ELF-1 (cell line): ENCODE measurements at places on chromosomes 2 and 18.

DNA sequence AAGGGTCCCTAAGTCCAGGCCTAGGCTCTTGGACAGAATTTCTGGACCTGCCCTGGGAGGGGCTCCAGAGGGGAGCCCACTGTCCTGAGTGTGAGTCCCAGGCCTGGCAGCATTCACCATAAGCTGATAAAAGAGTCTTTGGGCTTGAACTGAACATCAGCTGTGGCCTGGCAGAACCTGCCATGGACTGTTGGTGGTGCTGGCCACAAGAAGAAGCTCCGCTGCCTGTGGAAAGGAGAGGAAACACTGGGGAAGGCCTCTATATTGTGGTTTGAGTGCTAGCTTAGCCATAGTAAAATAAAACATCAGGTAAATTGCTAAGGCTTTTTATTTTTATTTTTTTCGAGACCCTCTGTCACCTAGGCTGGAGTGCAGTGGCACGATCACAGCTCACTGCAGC lies 20.9 kb upstream of the BAZ2B start:
- no peak for DNase-seq

- DNase-seq, result no peak
Observed at GRCh38 chr18:45854036-45854586, 28.6 kb downstream of the SIGLEC15 start.

DNA sequence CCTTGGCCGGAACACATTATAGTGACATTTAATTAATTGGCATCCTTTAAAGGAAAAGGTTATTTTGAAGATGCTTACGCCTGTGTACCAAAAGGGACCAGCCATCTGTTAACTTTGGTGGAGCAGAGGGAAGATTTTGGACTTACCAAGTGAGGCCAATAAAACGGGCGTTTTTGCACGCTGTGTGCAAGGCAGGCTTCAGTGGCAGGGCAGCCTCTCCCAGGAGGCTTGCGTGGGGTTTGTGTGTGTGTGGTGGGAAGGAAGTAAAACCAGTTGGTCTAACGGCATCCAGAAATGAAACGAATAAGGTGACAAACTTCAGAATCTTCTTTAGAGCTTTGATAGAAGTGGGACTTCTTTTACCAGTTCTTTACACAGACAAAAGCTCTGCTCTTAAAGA lies 191.7 kb downstream of the PRKCE start:
- no peak for DNase-seq

DNA sequence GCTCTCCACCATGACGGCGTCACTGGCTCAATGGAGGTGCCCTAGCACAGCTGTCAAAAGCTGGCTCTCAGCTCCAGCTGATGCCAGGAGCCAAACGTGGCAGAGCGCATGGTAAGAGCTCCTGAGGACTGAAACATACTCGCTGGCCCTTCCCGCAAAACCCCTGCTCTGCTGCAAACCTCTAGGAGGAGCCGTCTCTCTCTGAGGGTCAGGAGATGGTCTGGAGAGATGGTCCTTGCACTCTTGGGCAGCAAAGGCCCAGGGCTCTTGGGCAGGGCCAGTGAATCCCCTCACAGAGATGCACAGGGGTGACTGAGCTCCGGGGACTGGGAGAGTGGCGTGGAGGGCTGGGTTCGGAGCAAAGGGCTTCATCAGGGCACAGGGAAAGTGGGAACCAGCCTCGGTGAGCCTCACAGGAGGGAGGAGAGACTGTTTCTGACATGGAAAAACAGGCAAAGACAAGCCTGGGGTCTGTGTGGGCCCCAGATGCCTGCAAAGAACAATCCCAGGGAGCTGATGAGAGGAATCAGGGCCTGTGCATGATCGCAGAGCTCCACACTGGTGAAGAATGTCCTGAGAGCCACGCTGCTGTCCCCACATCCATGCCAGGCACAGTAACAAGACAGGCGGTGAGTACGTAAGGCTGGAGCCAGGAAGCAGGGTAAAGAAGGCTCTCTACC lies 17.2 kb downstream of the SNORC start:
- no peak for DNase-seq

DNA sequence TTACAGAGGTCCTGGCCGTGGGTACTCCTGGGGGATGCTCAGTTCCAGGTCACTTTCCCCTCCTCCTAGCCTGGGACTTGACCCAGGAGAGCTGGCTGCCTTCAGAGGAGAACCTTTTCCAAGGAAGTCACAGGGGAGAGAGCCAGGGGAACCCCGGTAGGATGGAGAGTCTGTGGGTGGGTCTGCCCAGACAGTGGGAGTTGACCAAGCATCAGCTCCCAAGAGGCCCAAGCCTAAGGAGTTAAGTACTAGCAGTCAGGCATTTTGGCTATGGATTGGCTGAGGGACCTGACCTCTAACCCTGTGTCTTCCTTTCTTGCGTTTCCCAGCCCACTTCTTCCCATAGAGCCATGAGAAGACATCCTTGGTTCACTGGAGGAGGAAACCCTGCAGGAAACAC lies 48.8 kb upstream of the PLB1 start:
- DNase-seq, result no peak

GRCh38 chr2:223055140-223055539 lies 3.1 kb downstream of the KCNE4 start:
- no peak for DNase-seq

- no peak for DNase-seq
Observed at GRCh38 chr2:66948234-66948633, 448.9 kb upstream of the ETAA1 start.

DNA sequence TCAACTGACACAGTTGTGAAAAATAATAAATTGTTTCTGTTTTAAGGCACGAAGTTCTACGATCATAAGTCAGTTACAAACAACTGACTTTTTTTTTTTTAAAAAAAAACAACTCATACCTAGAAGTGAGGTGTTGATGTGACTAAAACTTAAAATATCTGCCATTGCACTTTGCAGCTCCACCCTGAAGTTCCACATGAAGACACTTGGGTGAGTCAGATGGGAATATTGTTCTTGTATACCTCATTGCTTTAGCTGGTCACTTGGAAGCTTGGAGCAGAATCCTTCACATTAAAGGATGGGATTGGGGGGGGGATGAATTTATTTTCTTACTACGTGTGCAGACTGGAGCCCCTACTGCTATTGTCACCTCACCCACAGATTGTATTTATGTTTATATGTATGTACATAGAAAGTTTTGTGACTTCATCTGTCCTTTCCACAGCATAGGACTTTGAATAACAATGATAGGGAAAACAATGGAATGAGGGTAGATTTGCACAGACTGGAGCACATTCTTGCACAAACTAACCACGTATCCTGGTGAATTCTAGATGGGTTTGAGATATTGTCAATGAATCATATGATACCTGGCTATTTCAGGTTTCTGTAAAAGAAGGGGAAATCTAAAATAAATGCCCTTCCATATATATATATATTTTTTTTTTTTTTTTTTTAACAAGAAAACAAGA lies 57.9 kb upstream of the ARHGAP15 start:
- DNase-seq, result no peak

DNA sequence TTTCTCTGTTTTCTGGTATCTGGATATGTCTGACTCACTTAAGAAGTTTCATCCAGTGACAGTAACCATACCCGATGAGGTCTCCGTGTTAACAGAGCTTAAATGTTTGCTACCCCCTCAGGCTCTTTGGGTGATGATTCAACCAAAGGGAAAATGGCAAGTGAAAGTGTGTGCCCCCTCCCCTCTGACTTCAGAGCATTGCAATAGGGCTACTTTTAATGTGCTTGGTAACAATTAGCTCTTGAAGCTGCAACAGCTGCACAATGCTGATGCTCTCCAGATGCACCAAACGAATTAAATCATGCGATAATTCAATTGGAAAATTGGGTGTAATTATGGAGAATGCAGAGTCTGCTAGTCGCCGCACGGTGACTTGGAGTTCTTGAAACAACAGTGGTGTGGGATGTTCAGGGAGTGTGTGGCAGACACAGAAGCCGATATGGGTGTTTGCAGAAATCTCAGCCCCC lies 270.7 kb downstream of the ALK start:
- peak; percentile 40 for DNase-seq

- DNase-seq, result no peak
Observed at GRCh38 chr2:15159751-15160177, 401.4 kb downstream of the NBAS start.

GRCh38 chr18:10374636-10375293 lies 79.7 kb upstream of the APCDD1 start:
- peak; percentile 82 for DNase-seq

- no peak for DNase-seq
Observed at GRCh38 chr18:13720847-13721246, 5.5 kb downstream of the FAM210A start.

GRCh38 chr2:10344105-10345066 lies 41.7 kb downstream of the HPCAL1 start:
- DNase-seq, result no peak

GRCh38 chr2:146597291-146597690 lies 1247.5 kb upstream of the ACVR2A start:
- no peak for DNase-seq

DNA sequence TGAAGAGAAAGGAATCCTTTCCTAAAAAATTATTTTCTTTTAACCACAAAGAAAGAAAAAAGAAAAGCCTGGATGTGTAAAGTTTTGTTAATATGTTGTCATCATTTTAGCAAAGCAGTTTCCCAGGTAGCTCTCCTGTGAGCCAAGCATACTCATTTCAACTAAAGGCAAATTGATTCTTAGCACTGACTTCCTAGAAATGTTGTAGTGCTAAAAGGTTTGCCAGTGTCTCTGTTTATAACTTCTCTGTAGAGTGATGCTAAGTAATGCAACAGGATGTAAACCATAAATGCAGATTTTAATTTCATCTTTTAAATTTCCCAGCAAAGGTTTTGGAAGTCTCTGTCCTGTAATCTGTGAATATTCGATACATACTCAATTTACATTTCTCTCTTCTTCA lies 10.2 kb downstream of the GATA6 start:
- no peak for DNase-seq

DNA sequence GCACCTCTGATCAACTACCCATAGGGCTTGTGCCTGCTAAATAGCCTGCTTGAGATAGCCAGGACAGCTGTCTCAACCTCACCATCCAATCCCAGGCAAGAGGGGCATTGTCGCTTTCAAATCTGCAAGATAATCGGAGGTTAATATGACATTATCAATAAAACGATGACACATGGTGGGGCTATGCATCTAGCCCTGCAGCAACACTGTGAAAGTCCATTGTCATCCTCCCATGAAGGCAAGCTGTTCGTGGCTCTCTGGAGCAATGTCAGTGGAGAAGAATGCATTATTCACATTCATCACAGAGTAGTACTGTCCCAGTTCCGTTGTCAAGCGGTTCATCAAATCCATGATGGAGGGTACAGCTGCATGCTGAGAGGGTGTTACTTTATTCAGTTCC lies 18.9 kb upstream of the KLHL23 start:
- no peak for DNase-seq

GRCh38 chr2:215401896-215402379 lies 33.9 kb downstream of the FN1 start:
- DNase-seq, result no peak

DNA sequence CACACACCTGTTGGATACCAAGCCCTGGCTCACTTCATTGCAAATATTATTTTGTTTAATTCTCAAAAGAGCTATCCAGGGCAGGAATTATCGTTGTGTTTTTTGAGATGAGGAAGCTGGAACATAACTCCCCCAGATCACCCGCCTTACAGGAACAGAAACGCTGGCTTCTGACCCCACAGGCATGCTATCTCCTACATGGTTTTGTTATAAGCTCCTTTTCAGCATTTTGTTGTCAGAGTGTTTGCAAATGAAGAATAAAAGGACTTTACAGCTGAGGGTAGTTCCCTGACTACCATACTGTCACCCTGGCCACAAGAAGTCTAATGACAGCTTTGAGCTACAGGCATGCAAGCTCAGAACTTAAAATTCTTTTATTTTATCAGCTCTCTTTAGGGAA lies 62.0 kb upstream of the MRPS9 start:
- DNase-seq, result no peak

GRCh38 chr2:201366146-201366545 lies 9.0 kb upstream of the FLACC1 start:
- DNase-seq, result no peak

GRCh38 chr2:39568561-39569006 lies 97.1 kb upstream of the TMEM178A start:
- no peak for DNase-seq

GRCh38 chr2:37366773-37367172 lies 22.3 kb downstream of the QPCT start:
- no peak for DNase-seq

DNA sequence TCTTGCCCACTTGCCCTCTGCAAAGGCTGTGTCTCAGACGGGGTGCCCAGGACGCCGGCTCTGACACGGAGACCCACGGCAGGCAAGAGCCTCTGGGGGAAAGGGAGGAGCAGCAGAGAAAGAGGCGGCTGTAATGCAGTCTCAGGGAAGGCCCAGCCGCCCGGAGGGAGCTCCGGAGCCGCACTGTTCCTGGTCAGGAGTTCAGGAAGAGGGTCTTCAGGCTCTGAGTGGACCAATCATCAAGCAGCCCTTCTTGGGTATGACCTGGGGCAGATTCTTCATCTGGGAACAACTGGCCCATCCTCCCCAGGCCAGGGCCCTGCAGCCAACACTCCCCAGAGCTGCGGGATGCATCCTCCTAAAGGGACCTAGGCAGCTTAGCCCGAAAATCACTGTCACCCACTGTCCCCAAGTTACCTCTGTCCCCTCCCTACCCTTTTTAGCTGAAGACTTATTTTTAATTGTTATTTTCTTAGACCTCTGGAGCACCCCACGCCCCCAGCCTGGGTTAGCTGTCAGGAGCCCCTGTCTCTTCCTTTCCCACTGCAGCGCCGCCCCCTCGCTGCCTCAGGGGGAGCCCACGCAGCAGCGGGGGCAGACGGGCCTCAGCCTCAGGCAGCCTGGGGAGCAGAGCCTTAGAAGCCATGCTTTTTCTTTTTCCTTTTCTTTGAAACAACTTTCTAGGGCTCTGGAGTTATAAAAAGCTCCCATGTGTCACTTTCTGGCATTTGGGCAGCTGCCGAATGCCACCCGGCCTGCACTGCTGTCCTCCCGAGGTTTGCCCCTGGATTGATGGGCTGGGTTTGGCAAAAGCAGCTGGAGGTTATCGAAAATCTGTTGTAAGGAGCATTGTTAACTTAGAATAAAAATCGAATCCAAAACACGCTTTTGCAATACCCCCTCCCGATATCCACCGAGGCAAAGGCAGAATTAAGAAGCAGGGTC lies 644 bp upstream of the NEU2 start:
- peak; percentile 64 for DNase-seq

GRCh38 chr2:118425191-118425590 lies 336.9 kb downstream of the INSIG2 start:
- DNase-seq, result no peak

GRCh38 chr2:190099890-190100697 lies 37.6 kb upstream of the MSTN start:
- no peak for DNase-seq

DNA sequence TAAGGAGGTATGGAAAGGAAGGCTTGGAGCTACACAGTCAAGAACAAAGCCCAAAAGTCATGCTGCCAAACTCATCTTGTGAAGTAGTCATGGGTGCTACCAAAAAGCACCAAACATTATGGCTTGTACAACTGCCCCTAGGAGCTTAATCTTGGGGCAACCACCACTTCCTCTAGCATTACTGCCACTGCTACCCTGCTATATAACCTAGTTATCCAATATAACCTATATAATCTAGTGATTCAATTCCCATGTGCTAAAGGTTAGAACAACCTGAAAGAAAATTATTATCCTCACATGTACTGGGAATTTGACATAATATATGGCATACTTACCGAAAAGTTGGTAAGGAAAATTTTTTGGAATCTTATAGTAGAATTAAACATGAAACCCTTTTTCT lies 102.6 kb upstream of the RBBP8 start:
- no peak for DNase-seq

- DNase-seq, result peak; percentile 78
Observed at GRCh38 chr2:58535182-58535581, 294.1 kb upstream of the FANCL start.
